NCI-H2029 treated with DMSO at 0.1 percent for 48 hours (cell line): ENCODE measurements at places on chromosomes 3 and 15.
A peak's percentile ranks its signal among the peaks of the same experiment; 100 is the strongest.

- no peak for DNase-seq
These were observed 264.3 kb upstream of the DNAJC19 start for GRCh38 chr3:181253796-181254195.

- DNase-seq, result peak; percentile 34
These were observed 1.6 kb upstream of the TTLL3 start for GRCh38 chr3:9808345-9809037.

DNA sequence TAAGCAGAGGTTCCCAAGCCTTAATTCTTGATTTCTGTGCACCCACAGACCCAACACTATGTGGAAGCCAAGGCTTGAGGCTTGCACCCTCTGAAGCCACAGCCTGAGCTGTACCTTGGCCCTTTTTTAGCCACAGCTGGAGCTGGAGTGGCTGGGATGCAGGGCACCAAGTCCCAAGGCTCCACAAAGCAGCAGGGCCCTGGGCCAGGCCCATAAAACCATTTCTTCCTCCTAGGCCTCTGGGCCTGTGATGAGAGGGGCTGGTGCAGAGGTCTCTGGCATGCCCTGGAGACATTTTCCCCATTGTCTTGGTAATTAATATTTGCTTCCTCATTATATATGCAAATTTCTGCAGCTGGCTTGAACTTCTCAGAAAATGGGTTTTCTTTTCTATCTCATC, 60.9 kb upstream of the GSK3B start:
- no peak for DNase-seq

DNA sequence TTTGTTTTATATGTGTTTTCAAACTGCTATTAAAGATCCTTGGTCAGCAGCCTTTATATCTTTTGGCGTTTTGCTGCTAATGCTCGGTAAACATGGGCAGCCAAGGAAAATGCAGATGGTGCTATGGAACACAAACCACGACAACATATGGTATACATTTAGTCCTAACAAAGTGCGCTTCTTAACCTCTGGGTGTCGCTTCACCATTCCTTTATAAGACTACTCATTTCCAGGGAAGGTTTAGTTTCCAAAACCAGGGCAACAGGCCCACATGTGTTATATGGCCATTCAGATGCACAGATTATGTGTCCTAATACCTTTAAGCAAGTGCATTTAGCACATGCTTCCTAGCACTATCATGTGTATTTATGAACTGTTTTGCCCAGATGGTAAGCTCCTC, 14.7 kb downstream of the SHOX2 start:
- DNase-seq, result no peak

GRCh38 chr3:94967196-94967595, 904.3 kb downstream of the NSUN3 start:
- DNase-seq, result no peak

GRCh38 chr3:133162265-133162664, 124.1 kb downstream of the TMEM108 start:
- DNase-seq, result no peak

DNA sequence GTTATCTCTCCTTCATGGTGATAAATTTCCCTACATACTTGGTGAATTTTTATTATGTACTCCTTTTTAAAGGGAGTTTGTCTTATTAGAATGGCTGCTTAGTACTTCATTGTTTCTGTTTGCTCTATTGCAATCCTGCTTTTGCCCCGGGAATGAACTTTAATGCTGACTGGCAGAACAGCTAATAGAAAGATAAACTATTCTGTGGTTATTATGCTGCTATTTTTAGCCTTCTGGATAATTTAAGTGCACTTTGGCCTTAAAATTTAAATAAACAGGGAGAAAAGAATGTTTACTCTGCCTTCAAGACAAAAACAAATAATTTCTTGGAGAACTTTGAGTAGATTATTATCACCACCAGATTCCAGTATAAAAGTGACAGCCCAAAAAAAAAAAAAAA, 413.8 kb upstream of the CCDC54 start:
- no peak for DNase-seq

GRCh38 chr3:105347625-105348302, 18.9 kb upstream of the ALCAM start:
- DNase-seq, result no peak

GRCh38 chr3:88044411-88044810, 14.4 kb downstream of the CGGBP1 start:
- DNase-seq, result no peak

DNA sequence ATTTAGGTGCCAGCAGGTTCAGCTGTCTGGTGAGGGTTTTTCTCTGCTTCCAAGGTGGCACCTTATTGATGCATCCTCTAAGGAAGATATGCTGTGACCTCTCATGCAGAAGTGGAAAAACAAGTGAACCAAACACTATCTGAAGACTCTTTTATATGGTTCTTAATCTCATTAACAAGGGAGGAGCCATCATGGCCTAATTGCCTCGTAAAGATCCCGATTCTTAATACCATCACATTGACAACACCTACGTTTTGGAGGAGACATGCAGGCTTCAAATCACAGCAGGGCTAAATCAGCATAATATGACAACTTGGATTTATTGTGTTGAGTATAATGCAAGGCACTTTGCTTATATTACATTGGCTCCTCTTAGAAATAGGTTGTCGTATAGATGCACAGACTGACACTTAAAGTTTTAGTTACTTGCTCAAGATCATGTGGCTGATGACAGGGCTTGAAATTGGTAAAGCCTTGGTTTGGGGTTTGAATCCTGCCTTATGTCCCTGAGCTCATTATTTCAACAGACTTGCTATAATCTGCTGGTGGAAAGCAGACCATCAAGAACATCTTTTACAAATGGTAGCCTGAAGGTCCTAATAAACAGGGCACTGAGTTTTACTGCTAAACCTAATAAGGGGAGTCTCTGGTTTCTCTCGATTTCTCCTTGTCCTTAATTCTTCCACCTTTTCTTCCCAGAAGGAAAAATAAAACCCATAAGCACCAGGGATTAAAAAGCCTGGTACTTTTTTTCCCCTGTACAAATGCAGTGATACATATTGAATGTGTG, 88.2 kb downstream of the PTPRG start:
- no peak for DNase-seq

- no peak for DNase-seq
These were observed 391.6 kb downstream of the MECOM start for GRCh38 chr3:169271936-169272335.

DNA sequence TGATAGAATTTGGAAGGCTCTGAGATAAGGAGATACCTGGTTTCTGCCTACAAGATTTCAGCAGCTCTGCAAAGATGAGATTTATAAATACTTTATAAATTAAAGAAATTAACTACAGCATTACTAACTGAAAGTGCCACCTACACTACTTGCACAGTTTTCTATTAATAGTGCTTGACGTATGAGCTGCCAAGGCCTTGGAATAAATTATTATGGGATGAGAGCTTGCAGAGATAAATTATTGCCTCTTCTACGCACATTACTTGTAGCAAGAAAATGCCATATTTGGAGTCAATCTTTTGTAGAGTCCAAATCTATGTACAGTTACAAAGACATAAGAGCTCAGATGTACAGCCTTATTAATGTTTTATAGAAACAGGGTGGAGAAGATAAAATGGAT, 89.1 kb downstream of the BCHE start:
- no peak for DNase-seq

GRCh38 chr3:38163117-38163840, 2.1 kb upstream of the OXSR1 start:
- DNase-seq, result no peak

DNA sequence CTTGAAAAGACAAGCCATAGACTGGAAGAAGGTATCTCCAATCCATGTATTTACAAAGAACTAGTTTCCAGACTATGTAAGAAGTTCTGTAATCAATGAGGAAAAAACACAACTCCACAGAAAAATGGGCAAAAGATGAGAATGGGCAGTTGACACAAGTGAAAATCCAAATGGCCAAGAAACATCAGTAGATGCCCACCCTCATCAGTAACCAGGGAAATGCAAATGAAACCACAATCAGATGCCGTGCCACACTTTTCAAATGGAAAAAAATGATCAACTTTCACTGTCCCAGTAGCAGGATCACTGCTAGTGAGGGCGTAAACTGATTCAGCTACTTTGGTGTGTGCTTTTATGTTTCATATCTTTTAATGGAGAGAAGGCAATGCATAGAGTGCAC, 4.5 kb upstream of the CPEB1 start:
- DNase-seq, result no peak

DNA sequence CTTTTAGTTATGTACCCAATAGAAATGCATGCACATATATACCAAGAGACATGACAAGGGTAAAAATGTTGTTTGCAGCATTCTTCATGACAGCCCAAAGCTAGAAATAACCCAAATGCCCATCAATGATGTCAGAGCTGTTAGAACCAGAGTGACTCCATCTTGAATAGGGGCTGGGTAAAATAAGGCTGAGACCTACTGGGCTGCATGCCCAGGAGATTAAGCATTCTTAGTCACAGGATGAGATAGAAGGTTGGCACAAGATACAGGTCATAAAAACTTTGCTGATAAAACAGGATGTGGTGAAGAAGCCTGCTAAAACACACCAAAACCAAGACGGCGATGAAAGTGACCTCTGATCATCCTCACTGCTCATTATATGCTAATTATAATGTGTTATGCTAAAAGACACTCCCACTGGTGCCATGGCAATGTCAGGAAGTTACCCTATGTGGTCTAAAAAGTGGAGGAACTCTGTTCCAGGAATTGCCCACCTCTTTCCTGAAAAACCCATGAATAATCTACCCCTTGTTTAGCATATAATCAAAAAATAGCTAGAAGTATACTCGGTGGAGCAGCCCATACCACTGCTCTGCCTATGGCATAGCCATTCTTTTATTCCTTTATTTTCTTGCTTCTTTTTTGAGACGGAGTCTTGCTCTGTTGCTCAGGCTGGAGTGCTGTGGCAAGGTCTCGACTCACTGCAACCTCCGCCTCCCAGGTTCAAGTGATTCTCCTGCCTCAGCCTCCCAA, 32.9 kb downstream of the ZBTB11 start:
- no peak for DNase-seq

DNA sequence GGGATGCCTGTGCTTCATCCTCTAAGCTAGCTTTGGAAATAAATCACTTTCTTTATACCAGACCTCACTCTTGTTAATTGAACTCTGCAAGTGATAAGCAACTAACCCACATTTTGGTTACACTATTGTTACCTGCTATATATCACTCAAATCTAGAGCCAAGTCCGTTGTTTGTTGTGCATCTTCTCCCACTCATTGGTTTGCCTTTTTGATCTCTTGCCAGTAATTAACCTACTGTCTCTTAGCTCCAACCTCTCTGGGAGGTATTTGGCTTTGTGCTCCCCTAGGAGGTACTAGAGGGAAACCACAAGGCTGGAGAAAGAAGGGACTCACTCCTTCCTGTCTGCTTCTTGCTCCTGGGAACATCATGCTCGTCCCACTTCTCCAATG, 12.8 kb upstream of the CRBN start:
- DNase-seq, result no peak

DNA sequence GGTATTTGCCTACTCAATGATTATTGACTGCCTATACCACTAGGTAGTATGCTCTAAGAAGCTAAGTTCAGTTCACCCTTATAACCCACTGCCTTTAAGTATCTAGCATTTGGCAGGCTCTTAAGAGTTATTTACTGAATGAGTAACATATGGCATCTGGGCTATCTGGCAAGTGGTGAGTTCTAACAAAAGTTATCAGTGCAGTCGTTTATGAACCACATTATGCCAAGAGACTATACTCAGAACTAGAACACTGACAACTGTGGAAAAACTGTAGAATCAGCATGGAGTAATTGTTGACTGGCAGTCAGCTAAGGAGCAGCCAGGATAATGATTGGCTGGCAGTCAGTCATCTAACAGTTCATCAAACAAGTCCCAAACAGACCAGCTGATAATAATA, 25.8 kb downstream of the RAF1 start:
- no peak for DNase-seq

- DNase-seq, result no peak
These were observed 67.6 kb downstream of the NR1D2 start for GRCh38 chr3:24012589-24013269.

- no peak for DNase-seq
These were observed 47.6 kb downstream of the PSMD6 start for GRCh38 chr3:63975723-63976122.

DNA sequence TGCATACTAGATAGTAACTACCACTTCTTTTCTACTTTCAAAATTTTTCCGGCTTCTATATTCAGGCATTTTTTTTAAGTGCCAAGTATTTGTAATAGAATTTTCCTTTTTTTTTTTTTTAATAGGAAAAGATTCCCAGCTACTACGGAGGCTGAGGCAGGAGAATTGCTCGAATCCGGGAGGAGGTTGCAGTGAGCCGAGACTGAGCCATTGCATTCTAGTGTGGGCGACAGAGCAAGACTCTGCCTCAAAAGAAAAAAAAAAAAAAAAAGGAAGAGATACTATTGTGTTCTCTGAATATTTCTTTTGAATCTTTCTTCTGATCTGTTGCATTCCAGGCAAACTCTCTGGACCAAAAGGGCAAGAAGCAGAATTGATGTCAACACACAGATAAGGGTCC, 557.3 kb downstream of the FGF12 start:
- no peak for DNase-seq

DNA sequence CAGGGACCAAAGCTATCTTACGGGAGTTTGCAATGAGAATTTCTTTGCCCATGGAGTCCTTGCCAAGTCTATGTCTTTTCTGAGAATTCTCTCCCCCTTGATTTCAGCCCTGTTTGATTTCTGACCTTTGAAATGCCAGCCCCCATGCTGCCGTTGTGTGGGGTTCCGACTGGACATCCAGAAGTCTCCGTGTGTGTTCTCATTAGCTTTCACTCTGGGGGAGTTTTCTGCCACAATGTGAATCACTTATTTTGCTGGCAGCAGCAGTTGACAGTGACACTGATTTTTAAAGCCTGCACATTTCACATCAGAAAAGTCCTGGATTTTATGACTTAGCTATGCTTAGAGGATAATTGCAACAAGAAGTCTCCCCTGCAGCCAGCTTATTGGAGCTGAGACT, 98.4 kb upstream of the CTDSPL start:
- DNase-seq, result no peak

DNA sequence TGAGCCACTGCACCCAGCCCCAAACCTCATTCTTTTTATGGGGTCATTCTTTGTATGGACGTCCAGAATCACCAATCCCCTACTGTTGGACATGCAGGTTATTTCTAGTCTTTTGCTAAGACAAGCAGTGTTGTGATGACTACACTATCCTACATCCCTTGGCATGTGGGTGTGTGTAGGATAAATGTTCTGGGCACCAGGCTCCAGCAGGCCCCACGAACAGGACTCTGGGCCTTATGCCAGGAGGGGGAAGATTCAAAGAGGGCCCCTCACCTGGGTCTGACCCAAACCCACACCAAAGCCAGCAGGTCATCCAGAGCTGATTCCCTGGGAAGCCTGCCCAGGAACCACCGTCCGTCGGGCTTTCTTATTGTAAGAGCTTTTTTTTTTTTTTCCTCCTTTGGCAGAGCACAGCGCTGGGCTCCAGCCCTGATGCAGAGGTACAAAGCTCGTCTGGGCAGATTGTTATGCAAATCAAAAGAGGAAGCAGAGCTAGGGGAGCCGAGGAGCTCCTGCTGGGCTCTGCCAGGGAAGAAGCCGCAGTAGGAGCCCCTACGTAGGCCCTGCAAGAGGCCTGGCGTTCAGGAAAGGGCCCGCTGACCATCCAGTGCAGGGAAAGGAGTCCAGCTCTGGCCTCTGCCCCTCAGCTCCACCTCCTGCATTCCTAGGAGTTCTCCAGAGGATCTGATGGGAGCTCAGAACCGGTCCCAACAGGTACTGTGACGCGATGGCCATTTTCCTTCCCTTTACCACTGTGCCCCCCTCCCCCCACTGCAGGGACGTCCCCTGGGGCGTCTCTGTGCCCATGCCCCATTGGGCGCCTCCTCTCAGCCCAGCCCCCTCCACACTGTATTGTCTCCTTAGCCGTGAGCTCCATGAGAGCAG, 29.0 kb upstream of the FURIN start:
- DNase-seq, result no peak
